ENCODE measurements at places on chromosomes 4 and X.

- no peak for DNase-seq
Measured at GRCh38 chr4:8735236-8736089, 136.2 kb downstream of the HMX1 start.

GRCh38 chr4:134537701-134538100, 336.1 kb upstream of the PABPC4L start:
- DNase-seq, result no peak

DNA sequence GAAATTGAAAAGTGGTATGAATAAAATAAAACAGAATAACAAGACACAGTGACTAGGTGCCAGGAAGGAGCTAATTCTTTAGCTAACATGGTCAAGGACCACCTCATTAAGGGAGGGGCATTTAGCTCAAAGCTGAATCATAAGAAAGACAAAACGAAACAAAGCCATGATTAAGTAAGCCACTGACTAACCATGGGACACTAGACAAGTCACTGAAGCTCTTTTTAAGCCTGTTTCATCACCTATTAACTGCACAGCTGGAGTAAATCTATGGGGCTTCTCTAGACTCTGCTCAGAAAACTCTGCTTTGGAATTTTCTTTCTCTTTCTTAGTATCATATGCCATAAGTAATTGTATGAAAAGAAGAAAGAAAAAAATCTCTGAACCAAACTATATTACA, 49.8 kb upstream of the C1QTNF7 start:
- no peak for DNase-seq

GRCh38 chrX:37353646-37354045, 4.5 kb downstream of the PRRG1 start:
- no peak for DNase-seq

DNA sequence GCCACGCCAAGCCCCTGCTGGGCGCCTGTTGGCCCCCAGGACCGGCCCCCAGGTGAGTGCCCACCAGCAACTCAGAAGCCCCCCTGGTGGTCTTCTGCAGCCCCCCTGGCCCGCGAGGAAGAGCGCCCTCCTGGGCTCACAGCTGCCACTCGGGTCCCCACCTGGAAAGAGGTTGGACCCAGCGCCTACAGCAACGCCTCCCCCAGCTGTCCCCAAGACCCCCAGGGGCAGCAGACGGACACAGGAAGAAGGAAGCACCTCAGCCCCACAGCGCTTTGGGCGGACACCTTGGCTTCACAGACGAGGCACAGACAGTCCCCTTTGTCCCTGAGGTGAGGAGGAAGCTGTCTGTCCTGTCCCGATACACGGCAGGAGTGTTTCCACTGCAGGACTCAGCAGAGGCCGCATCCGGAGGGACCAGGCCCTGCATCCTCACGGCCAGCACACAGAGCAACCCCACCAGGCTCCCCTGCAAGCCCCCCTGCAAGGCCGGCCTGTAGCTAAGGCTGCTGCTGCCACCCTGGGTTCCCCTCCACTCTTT, 115.6 kb upstream of the NKX1-1 start:
- no peak for DNase-seq

- no peak for DNase-seq
Measured at GRCh38 chr4:73735231-73735630, 5.1 kb upstream of the CXCL8 start.

DNA sequence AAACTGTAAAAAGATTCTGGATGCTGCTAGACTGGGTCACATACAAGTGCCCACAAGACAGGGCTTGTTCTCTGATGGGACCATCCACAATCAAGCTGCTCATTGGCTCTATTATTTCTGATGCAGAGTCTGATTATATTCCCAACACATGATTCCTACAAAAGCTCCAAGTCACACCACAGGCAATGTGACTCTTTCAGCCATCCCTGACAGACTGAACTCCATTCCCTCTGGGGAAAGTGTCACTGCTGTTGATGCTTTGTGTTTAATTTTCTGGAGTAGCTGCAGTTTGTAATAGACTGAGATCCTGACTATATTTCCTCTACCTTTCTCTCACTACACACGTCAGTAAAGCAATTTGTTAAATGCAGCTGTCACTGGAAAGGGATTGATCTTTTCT, 55.4 kb upstream of the BCLAF3 start:
- DNase-seq, result peak; percentile 31

- no peak for DNase-seq
Measured at GRCh38 chr4:164606478-164606877, 147.5 kb upstream of the SMIM31 start.

DNA sequence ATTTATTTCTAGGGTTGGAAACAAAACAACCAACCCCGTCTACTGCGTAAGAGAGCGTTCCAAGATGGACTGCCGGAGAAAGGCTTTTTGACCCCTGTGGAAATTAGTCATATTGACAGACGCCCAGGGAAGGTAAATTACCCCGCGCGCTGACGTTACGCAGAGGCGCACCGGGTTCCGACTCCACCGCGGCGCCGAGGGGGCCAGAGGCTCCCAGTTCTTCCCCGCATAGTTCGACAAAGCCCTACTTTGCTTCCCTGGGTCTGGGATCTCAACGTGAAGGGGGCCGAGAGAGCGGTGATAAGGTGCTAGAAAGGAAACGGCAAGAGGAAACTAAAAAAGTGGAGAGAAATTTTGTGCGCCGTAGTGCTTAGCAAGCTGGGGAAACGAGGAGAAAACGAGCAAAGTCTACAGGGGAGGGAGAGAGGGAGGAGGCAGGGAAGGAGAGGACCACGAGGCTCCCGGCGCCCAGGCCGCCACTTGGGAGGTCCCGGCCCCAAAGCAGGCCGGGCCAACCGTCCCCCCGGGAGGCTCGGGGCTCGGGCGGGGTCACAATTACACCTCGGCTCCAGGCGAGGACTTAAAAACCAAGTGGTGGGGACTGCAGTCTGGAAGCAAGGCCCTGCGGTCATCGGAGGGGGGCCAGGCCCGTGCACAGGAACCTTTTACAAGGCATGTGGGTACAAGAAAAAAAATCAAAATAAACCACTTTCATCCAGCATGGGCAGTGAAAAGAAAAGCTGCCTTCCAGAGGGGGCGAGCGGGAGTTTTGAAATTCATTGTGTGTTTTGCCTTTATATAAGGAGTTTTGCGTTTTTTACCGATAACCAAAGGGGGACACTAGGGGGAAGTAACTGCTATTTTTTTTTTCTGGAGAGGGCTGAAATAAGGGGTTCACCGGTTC, 13.2 kb downstream of the HAND2 start:
- no peak for DNase-seq

DNA sequence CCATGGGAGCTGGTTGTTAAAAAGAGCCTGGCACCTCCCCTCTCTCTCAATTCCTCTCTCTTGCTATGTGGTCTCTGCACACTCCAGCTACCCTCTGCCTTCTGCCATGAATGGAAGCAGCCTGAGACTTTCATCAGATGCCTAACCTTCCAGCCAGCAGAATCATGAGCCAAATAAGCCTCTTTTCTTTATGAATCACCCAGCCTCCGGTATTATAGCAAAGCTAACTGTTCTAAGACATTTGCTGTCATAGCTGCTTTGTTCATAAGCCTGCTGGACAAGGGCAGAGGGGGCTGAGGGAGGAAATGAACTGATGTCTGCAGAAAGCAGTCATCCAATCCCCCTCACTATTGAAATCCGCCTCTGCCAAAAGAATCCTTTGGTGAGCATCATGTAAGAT, 196.7 kb downstream of the ZNF330 start:
- no peak for DNase-seq

GRCh38 chrX:27085346-27085745, 377.8 kb downstream of the PPP4R3C start:
- DNase-seq, result no peak

- DNase-seq, result no peak
Measured at GRCh38 chr4:124939908-124940307, 227.4 kb upstream of the ANKRD50 start.

- peak; percentile 81 for DNase-seq
Measured at GRCh38 chr4:78634011-78634664, 82.6 kb downstream of the ANXA3 start.

- DNase-seq, result no peak
Measured at GRCh38 chrX:34371754-34372153, 239.6 kb upstream of the FAM47A start.

- no peak for DNase-seq
Measured at GRCh38 chr4:90950385-90950841, 823.2 kb downstream of the CCSER1 start.

GRCh38 chr4:4663028-4663427, 121.2 kb upstream of the STX18 start:
- no peak for DNase-seq

DNA sequence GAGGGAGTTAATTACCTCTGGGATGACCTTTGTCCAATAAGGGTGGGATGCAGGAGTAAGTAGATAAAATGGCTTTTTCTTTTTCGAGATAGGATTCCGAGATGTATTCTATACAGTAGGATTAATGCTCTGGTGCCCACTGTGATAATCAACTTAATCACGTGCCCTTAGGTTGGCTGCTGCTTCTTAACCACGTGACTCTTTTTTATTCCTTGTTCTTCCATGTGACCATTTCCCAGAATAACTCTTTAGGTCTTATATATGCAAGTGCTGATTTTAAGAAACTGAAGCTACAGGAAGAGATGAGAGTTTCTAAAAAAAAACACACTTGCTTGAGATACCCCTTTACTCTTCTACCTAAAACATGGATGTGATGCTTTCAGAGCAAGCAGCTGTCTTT, 1628.9 kb downstream of the PCDH7 start:
- DNase-seq, result no peak

DNA sequence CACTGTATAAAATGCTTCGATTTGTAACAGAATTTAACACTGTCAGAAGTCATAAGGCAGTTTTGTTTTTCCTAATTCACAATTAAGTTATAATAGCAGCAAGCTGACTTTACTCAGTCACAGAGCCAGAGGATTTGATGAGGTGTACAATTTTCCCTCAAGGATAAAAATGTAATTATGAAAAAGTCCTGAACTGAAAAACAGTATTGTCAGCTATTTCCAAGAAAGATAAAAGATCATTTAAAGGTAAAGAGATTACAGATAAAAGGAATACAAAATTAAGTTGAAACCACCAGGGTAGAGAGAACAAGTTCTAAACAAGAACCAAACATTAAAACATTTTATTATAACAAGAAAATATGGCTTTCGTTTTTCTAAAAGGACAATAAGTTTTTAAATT, 86.8 kb upstream of the ZFP42 start:
- no peak for DNase-seq

DNA sequence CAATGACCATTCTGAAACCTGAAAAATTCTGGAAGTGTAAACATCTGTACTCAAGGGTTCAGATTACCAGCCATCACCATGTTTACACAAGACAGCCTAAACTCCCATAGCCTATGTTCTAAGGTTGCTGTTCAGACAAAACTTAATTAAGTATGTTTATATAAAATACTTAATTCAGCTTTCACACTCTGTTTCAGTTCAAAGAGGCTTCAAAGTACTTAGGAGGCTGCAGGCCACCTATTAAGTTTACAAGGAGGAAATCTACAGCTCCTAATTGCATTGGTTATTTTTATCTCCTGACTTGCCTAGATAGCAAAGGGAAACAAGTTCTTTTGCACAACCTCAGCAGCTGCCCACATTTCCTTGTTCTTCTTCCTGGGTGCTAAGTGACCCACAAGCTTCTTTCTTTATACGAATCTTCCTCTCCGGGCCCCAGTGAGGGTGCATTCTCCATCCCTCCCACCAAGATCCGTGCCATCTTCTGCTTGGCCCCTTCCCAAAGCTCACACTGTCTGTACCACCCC, 2.0 kb downstream of the GAK start:
- DNase-seq, result no peak

- DNase-seq, result no peak
Measured at GRCh38 chrX:19212037-19212436, 89.8 kb upstream of the ADGRG2 start.

DNA sequence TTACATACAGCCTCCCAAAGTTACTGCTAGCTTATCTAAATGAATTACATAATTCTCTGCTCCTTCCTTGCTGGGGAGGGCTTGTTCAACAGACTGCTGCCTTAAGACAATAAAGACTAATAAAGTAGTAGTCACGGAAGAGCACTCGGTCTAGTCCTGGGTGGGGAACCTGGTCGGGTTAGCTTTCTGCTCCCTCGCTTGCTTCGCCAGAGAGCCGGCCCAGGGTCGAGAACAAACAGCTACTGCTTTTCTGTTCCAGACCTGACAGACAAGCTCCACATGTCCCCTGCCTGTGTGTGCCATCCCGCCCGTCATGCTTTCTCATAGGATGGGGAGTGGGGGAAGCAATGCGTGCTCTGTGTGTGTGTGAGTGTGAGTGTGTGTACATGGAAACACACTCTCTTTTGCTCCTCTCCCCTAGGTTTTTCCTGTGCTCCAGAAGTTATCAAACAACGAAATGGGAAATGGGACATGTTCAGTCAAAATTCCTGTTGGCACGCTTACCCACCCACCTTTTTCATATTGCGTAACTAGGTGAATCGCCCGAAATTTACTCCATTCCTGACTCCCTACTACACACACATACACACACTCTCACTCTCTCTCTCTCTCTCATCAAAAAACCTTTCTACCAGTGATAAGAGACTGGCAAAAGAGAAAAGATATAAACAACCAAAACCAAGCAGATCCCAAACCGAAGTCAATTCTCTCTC, 1.3 kb downstream of the NPY1R start:
- peak; percentile 26 for DNase-seq

DNA sequence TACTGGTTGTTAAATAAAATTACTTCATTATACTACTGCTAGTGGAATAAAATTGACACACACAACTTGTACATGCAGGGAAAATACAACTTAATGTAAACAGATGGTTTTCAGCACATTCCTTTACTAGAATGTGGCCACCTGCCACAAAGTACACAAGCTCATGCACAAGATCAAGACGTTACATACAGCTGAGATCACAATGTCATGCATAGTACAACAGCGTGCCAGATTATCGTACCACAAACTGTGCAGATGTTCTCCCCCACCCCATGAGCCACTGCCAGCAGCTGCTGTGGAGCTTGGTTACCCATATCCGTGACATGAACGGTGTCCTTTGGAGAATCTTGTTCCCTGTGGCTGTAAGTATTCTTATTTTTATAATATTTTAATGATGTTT, 27.7 kb downstream of the FBXO8 start:
- no peak for DNase-seq

- no peak for DNase-seq
Measured at GRCh38 chr4:41989994-41990364, 351 bp upstream of the SLC30A9 start.

Data from putamen (tissue), 1 donor.